ENCODE measurements at places on chromosomes 11 and 22.

- DNase-seq = peak; percentile 80
These were observed 88.7 kb downstream of the TP53I11 start for GRCh38 chr11:44861849-44862557.

DNA sequence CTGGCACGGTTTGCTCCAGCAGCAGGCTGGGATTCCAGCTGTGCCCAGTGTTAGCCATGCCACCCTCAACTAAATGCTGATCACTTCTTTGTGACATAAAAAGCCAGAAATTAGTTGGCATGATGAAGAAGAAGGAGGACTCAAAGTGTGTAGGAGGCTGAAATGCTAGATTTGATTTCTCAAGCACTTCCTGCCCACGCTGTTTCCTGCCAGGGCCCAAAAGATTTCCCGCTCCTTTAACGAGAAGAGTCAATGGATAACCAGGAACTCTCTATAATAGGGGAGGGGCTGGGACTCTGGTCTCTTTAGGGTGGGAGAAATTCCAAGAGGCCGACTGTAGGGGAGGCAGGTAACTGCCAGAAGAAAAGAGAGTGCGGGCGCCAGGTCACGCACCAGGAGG, 26.4 kb downstream of the APOL3 start:
- DNase-seq = no peak

- no peak for DNase-seq
These were observed 49.2 kb upstream of the SESN3 start for GRCh38 chr11:95279921-95280868.

- no peak for DNase-seq
These were observed 119.1 kb upstream of the MTNR1B start for GRCh38 chr11:92850296-92850826.

DNA sequence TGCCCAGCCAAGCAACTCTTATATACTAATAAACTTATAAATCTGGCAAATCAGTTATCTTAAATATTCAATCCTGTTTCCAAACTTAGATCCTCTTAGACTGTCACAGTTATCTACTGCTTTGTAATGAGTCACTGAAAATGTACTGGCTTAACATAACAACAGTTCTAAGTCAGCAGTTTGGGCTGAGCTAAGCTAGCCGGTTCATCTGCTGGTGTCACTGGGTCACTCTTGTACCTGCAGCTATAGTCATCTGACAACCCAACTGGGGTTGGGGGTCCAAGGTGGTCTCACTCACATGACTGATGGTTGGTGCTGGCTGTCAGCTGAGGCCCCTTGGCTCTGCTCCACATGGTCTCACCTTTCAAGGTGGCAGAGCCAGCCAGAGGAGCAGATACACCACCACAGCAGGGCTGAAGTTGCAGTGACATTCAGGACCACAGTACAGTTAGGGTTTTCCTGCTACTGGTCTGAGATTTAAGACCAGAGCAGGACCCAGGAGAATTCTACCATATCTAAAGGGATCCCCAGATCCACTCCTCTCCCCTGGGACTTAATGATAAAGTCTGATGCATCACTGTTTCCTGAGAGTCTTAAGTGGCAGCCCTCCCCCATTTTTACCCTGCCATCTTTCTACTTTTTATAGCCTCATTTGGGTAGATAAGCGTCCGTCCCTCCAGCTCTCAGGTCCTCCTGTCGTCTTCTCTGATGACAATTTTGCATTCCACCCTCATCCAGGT, 7.9 kb upstream of the MACROD1 start:
- DNase-seq = no peak

DNA sequence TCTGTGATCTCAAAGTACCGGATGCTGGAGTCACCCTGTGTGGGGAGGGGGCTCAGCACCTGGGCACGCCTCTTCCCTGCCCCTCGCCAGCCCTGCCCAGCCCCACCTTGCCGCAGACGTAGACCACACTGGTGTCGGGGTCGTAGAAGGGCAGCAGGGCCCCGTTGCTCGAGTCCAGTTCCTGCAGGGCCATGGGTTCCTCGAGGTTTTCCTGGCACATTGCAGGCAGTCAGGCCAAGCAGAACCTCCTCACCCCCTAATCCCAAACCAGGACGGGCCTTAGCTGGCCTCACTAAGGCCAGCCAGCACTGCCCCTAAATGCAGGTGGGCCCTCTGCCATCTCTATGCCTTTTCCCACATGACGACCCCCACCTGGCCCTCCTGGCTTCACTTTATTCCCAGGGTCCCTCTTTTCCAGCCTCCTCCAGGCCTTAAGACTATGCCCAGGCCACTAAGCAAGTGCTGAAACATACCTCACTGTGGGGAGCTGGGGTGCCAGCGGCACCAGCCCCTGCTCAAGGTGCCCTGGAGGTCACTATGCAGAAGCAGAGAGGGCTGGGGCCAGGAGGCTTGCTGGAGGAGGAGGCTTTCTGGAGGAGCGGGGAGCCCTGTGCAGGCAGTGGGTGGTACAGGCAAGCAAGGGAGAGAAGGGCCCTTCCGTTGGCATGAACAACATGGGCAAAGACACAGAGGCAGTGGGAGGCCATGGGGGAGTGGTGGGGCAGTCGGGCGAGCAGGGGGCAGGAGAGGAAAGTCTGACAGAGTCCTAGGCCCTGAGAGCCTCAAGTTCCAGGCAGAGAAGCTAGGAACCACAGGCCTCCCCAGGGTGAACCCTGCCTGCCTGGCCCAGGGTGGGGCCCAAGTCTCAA, 2.8 kb downstream of the CORO1B start:
- no peak for DNase-seq

DNA sequence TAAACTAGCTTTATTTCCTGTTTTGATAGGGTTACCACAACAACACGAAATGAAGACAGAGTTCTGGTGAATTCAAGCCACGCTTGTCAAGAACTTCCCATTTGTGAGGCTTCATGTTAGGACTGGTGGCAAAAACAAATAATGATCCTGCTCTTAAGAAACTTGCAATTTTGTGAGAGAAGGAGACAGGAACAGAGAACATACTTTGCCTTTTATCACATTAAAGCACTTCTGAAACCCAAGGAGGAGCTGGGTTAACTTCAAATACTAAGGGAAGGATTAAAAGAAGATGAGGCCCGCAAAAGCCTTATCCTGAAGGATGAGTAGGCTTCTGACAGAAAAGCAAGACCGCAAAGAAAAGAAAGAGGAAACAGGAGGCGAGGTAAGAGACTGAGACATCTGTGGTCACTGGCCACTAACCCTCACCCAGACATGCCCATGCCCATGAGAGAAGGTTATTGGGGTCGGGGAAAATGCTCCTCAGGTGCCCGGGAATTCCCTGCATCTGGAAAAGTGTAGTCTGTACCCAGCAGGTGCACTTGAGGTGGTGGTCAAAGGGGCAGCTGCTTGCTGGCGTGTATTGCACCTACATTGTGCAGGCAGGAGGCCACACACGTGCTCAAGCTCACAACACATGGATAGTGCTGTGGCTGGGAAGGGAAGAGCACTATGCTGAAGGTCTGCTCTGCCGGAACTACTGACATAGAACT, 50.5 kb downstream of the MAPK1 start:
- DNase-seq = peak; percentile 92

DNA sequence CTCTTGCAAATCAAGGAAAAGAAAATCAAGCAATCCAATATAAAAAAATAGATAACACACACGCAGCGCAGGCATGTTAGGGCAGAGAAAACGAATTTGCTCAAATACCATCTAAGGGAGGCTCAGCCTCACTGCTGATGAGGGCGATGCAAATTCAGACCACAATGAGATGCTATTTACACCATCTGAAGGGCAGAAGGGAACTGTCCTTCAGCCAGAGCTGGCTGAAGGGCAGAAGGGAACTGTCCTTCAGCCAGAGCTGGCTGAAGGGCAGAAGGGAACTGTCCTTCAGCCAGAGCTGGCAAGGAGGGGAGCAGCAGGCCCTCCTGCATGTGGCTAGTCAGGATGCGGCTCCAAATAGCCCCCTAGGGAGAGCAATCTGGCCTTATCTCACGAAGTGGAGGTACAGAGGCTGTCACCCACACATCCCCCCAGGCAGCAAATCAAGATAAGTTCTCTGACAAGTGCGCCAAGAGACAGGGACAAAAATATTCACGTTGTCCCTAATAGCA, 7.6 kb upstream of the SLC39A13 start:
- no peak for DNase-seq

DNA sequence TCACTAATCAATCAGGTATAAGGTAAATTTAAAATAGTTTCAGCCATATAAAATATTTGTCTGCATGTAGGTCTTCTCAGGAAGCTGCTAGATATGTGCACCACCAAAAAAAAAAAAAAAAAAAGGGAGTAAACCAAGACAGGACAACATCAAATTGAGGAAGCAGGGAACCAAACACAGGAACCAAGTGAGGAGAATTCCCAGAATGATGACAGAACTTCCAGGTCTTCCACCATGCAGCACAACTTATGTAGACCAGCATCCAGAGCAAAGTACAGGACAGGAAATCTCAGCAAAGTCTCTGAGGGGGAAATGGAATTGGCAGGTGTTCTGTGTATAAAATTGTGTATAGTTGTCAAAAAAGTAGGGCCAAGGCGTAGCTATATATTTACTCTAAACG, 101.2 kb upstream of the CTSC start:
- DNase-seq = no peak

DNA sequence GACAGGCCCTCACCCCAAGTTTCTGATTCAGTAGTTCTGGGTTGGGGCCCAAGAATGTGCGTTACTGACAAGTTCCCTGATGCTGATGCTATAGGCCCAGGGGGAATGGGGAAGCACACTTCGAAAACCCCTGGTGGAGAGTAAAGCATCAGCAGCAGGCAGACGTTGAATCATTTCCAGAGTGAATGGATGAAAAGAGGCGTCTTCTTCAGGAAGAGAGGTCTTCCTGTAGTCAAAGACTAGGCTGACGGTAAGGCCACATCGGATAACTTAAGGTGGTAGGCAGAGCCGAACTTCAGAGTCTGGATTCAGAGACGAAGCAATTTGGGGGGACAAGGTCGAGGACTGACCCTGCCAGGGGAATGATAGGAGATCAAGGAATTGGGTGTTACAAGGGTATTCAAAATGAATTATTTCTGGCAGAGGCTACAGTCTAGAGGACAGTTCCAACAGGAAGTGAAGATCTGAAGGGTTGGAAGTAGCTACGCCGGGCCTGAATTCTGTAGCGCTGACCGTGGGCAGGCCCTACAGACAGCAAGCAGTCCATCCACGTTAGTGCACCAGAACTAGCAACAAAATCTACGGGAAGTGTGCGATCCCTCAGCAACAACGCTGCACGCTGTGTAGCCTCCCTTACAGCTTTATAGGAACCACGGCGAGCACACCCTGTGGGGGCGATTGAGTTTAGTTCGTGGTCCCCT, 862 bp upstream of the CENATAC start:
- no peak for DNase-seq

- DNase-seq = no peak
These were observed 503.2 kb upstream of the B3GAT1 start for GRCh38 chr11:134915212-134915611.

- no peak for DNase-seq
These were observed 66.9 kb upstream of the TENM4 start for GRCh38 chr11:79507706-79508105.

GRCh38 chr11:112780351-112781087, 180.7 kb upstream of the NCAM1 start:
- DNase-seq = no peak
